HT-29 (cell line): ENCODE measurements at places on chromosomes 11 and 22.

- no peak for DNase-seq
Observed at GRCh38 chr11:71998649-71999310, at the start of gene IL18BP. IL18BP (plus strand) TSS chr11:71998909; CDS start chr11:71999985, 1,076 bp downstream.

GRCh38 chr11:1927848-1928469 is 8.5 kb downstream of the TNNT3 start:
- no peak for DNase-seq

DNA sequence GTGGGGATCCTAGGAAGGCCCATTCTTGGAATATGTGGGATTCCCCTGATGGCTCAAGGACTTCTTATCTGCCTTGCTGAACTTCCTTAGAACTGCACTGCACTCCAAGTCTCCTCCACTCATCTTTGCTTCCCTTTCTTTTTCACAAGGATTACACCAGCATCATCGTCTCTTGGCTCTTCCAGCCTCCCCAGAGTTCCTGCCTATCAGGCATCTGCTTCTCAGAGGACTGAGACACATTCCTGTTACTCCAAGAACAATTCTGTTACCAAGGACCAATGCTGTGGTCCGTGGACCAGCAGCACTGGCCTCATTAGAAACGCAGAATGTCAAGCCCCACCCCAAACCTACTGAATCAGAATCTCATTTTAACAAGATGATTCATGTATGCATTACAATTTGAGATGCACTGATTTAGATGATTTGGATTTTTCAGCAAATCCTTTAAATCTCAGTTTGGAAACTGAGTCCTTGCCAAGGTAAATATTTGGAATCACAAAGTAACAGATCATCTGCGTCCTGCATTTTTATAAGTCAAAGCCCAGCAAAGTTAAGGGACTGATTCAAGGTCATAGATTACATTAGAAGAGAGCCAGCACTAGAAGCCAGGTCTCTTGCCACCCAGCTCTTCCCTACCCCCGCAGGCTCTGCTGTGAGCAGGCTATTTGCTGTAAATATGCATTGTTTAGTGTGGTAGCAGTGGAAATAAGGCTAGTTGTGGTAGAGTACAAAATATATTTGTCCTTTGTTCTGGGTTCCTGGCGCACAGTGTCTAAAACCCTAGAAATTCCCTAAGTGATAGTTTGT is 110.9 kb downstream of the SWAP70 start:
- no peak for DNase-seq

DNA sequence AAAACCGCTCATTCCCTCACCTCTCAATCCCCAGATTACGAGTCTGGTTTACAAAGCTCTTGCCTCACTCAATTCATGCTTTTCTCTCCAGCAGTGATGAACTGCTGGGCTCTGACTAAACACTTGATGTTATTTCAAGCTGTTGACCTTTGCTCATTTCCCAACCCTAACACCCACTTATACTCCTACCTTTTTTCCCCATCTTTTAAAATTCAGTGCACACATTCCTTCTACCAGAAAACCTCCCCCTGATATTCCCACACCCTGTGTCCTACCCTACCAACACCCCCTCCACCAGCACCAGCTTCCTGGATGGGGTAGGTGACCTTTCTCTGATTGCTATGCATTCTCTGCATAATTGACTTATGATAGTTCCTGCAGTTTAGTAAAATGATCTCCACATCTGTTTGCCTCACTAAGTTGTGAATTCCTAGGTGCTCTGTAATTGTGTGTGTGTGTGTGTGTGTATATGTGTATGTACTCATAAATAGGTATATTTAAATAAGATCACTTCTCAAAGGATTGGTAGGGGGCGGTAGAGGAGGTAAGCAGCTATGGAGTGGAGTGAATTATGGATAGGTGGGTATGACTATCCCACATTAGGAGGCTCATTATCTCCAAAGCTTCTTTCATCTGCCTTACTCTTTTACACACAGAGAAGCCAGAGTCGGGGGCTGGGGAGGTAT is 842 bp downstream of the HEPACAM start:
- DNase-seq: no peak

- no peak for DNase-seq
Observed at GRCh38 chr11:93099806-93100205, 98.0 kb downstream of the SLC36A4 start.
